Esophagus muscularis mucosa (tissue), 4 donors: ENCODE measurements at places on chromosomes 2 and 18.

GRCh38 chr2:15768615-15769014 lies 171.7 kb upstream of the MYCN start:
- no peak for DNase-seq

- no peak for DNase-seq
Observed at GRCh38 chr2:97911922-97912575, 83.7 kb downstream of the TMEM131 start.

GRCh38 chr2:240209493-240209892 lies 69.0 kb upstream of the OTOS start:
- DNase-seq, result no peak

GRCh38 chr2:27901234-27901633 lies 10.7 kb downstream of the BABAM2 start:
- DNase-seq, result no peak

DNA sequence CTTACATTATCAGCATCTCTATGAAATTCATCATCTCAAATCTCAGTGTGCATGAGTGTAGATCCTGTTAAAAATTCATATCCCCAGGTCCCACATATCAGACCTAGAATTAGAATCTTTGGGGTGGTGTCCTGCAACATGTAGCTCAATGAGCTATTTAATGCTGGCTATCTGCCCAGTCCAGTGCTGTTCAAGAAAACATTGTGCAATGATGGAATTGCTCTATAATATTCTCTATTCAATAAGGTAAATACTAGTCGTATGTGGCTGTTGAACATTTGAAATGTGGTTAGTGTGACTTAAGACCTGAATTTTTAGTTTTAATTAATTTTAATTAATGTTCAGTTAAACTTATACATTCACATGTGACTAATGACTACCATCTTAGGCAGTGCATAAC lies 127.4 kb downstream of the NOL4 start:
- no peak for DNase-seq

DNA sequence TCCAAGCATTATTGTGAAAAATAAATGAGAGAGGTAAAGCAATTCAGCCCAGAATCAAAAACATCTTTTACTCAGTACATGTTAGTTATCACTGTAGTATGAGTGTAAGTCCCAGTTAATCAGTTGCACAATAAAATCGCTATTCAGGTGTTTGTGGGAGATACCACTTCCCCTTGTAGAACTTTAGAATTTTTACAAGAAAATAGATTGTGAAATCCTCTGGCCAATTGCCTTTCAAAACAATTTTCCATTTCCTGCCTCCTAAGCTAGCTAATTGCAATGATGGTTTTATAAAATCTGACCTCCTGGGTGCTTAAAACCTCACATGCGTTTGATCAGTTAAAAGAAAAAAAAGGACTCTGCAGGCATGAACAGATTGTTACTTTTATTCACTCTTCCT lies 332.5 kb downstream of the PID1 start:
- DNase-seq, result no peak

DNA sequence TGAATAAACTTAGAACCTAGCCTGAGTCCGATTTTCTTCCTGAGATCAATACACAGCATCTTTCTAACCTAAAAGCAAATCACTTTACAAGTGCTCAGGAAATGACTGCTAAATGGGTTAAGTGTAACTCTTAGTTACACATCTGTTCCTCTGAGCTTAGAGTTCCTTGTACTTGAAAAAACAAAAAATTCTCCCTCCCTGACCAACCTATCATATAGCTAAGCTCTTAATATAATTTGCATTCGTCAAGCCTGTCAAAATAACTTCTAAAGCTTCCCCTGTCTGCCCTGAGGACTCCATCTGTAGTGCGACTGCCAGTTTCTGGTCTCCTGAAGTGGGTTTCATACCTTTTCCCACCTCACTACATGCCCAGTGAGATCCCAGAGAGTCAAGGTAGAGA lies 190.4 kb downstream of the NCK2 start:
- DNase-seq, result no peak
